Fibroblast of skin of scalp (primary cell): ENCODE measurements at places on chromosomes 5 and 9.

DNA sequence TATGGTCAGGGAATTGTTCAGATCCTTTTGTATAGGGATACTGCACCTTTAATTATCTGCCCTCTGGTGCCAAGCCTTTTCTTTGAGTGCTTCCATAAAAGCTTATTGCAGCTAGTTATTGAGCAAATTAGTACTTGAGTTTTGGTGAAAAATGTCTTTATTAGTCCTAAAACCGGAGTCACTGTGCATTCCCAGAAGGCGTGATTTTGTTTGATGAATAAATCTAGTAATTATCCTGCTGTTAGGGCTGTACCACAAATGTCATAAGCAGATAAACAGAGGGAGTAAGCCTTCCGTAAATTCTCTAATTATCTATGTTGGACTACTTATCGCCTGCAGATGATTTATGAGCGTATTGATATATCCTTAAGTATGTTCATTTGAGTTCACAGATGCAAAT lies 620.7 kb upstream of the ARRDC3 start:
- DNase-seq, result no peak

DNA sequence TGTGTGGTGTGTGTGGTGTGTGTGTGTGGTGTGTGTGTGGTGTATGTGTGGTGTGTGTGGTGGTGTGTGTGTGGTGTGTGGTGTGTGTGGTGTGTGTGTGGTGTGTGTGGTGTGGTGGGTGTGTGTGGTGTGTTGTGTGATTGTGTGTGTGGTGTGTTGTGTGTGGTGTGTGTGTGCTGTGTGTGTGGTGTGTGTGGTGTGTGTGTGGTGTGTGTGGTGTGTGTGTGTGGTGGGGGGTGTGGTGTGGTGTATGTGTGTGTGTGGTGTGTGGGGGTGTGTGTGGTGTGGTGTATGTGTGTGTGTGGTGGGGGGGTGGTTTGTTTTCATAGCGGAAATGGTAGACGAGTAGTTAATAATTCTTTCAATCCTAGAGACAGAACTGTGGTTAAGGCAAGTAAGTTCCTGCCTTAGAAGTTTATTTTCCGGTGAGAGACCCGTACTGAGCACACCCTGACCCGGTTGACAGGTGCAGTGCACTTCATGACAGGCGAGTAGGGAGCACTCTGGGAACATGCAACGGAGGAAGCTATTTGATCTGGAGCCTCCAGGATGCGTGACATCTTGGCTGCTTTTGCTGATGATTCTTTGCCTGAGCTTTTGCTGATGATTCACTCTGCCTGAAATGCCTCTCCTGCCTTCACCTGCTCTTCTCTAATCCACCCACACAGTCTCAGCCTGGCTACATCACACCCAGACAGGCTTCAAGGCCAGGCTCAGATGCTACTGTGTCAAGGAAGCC lies 21.7 kb upstream of the FAT2 start:
- no peak for DNase-seq

GRCh38 chr5:83378624-83379289 lies 92.8 kb upstream of the VCAN start:
- DNase-seq, result no peak

GRCh38 chr5:129118405-129118804 lies 23.9 kb downstream of the ISOC1 start:
- DNase-seq, result no peak

GRCh38 chr5:78677777-78678668 lies 29.5 kb upstream of the LHFPL2 start:
- DNase-seq, result peak; percentile 100

GRCh38 chr5:73327908-73328455 lies 120.6 kb downstream of the FOXD1 start:
- DNase-seq, result peak; percentile 67

DNA sequence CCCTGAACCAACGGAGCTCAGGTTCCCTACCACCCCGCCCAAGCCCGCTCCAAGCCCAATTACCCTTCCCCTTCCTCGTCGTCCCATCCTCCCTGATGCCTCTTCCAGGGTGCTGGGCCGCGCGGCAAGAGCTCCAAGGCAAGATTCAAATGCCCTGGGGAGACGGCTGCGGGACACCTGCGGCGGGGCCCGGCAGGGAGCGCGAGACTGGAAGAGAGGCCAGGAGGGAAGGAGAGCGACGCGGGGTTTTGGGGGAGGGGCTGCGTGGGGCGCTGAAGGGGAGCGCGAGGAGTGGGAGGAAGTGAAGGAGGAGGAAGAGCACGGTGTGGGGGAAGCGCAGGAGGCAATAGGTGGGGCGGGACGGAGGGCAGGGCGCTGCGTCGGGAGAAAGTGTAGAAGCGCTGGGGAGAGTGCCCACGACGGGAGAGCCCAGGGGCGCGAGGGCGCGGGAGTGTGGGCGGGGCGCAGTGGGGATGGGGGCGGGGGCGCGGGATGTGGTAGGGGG lies 975 bp upstream of the NXNL2 start:
- DNase-seq, result no peak

GRCh38 chr5:78912085-78912771 lies 72.9 kb downstream of the ARSB start:
- no peak for DNase-seq

DNA sequence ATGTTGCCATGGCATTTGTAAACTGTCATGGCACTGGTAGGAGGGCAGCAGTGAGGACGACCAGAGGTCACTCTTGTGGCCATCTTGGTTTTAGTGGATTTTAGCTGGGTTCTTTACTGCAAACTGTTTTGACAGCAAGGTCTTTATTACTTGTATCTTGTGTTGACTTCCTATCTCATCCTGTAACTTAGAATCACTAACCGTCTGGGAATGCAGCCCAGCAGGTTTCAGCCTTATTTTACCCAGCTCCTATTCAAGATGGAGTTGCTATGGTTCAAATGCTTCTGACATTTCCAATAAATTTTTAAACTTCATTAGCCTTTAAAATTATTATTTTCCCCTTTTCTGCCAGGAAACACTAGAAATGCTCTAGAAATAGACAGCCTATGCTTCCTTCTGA lies 839.1 kb downstream of the NR2F1-AS1 start:
- DNase-seq, result no peak

GRCh38 chr5:116961021-116961420 lies 386.4 kb upstream of the SEMA6A start:
- no peak for DNase-seq

GRCh38 chr9:13186091-13186490 lies 93.4 kb downstream of the MPDZ start:
- DNase-seq, result no peak

GRCh38 chr9:113940077-113940476 lies 64.0 kb downstream of the ZNF618 start:
- no peak for DNase-seq

DNA sequence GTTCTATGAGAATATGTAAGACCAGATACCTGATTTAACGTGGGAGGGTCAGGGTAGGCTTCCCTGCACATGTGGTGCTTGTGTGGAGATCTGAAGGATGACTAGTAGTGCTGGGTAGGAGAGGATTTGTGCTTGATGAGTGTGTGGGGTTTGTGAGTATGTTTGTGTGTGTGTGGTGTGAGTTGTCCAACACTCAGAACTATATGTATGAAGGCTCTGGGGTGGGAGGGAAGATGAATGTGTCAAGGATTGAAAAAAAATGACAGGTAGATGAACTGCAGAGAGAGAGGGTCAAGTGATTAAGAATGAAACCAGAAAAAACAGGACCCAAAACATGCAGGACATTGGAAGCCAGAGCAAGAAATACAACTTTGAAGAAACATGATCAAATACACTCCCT lies 154.6 kb upstream of the NR3C1 start:
- DNase-seq, result no peak

- DNase-seq, result peak; percentile 31
These were observed 143.4 kb downstream of the GOLPH3 start for GRCh38 chr5:32030686-32031085.
